Mesenteric fat pad (tissue), 1 donor: ENCODE measurements at places on chromosomes 2 and 18.

GRCh38 chr2:28286678-28287077 lies 106.0 kb upstream of the FOSL2 start:
- no peak for DNase-seq

DNA sequence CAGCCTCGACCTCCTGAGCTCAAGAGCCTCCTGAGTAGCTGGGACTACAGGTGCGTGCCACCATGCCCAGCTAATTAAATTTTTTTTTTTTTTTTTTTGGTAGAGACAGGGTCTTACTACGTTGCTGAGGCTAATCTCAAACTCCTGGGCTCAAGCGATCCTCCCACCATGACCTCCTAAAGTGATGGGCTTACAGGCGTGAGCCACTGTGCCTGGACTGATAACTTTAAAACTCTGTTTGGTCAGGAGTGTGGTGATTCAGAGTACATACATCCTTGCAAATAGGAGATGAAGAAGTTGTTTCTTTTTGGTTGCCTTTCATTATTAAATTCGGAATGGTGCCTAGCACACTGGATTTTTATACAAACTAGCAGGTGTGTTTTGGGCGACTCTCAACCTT lies 73.0 kb downstream of the LTBP1 start:
- DNase-seq = no peak

- no peak for DNase-seq
Measured at GRCh38 chr2:209553913-209554312, 130.1 kb downstream of the MAP2 start.

- DNase-seq = no peak
Measured at GRCh38 chr2:48531141-48531648, 1.2 kb downstream of the STON1 start.

DNA sequence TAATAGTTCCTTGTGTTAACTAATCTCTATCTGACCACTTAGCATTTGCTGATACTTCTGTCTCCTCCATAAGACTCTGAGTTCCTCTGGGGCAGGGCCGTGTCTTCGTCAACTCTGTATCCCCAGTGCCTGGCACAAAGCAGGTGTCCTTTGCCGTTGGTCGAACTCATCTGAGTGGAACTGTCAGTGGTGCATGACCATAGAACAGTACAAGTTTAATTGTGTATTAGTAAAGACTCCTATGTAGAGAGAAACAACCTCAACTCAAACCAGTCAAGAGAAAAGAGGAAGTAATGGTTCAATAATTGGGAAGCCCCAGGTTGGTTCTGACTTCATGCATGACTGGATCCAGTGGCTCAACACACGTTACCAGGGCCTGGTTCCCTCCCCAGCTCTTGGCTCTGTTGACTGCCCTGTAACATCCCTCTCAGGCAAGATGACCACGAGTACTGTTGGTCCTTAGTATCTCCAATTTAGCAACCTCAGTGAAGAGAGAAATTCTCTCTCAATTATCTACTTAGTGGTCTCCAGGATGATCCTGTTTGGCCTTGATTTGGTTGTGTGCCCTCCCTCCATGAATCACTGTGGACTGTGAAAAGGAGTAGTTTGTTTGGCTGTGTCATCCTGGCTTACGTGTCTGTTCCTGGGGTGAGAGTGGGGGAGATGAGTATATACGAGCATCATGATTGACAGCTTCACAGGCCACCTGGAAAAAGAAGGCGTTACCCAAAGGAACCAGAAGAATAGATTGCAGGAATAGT lies 58.5 kb upstream of the MSH6 start:
- DNase-seq = no peak

DNA sequence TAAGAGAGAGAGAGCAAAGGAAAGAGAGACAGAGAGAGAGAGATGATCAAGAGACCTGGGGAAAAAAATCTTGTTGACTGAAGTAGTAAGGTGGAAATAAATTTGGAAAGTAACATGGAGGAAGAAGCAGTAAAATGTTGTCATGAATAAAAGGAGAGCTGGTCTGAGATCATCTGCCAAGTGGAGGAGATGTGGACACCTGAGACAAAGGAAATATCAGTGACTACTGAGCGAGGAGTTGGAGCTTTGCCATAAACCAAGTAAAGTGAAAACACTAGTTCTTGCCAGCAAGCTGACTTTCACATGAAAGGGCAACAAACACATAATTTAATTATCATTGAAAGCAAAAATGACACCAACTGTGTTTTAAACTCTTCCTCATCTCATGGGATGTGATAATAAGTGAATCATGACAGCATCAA lies 49.0 kb upstream of the DSG1 start:
- DNase-seq = no peak

GRCh38 chr2:179859523-179859922 lies 1.9 kb downstream of the ZNF385B start:
- DNase-seq = no peak

DNA sequence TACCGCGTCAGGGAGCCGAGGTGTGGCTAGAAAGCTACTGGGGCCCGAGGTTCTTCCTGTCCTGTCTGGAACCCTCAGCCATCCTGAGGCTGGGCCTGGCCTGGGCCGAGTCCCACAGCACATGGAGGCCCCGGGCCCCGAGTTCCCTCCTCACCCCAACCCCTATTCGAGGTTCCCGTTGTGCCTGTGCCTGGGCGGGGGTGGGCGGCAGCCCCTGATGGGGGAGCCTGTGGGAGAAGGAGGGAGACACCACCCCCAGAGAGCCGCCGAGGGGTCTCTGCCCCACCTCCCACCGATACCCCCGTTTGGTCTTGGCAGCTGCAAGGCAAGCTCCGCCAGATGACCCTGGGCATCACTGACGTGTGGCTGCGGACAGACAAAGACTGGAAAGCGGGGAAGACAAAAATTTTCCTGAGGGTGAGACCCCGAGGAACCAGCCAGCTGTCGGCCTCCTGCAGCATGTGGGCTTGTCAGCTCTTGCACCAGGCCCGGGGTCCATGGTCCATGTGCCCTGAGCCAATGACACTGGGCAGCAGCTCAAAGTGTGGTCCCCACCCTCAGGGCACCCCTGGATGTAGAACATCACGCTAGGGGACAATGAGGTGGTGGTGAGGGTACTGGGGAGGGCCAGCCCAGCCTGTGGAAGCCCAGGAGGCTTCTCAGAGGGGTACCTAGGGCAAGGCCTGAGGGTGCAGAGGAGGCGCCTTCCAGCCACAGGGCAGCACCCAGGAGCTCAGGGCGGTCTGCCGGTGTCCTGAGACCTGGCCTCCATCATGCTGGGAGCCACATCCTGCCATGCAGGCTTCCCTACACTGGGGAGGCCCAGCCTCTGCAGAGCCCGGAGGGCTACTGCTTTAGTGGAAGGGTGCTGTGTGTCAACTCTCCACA lies 52.5 kb upstream of the GPR17 start:
- peak; percentile 88 for DNase-seq

DNA sequence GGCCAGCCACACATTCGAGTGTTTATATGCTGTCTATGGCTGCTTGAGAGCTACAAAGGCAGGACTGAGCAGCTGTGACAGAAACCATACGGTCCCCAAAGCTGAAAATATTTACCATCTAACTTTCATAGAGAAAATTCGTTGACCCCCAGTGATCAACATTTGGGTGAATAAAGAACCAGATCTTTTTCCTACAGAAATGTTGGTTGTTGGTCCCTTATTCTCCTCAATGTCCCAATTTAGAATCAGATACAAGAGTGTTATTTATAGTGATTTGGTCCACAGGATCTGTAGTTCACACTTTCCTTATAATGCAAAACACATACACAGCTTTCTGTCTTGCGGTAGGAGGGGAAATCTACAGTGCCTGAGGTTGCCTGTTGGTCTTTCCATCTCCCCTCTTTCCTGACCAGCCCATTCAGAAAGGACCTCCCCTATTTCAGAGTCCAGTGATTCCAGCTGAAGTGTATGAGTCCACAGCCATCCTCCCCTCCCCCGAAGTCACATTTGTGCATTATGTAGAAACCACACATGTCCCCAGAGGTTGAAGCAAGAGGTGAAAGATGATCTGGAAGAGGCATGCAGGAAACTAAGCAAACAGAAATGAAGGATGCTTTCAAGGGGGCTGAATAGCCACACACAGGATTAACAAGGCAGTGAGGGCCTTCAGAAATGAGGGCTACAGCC lies 61.9 kb downstream of the SPRED2 start:
- DNase-seq = no peak

- DNase-seq = no peak
Measured at GRCh38 chr18:75638223-75638775, 210.8 kb upstream of the SMIM21 start.

DNA sequence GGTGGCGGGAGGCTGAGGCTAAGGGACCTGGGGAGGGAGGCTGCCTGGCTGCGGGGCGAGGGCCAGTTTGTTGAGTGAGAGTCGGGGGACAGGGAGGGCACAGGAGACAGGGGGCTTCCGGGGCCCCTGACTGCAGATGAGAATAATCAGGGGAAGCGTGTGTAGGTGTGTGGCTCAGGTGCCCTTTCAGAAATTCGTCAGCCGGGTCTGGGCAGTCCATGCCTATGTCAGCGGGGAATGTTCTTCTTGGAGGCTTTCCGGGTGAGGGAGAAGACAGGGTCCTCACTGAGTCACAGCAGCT lies 52.3 kb upstream of the OTOF start:
- peak; percentile 69 for DNase-seq

- no peak for DNase-seq
Measured at GRCh38 chr2:165410276-165410675, 59.2 kb upstream of the CSRNP3 start.

DNA sequence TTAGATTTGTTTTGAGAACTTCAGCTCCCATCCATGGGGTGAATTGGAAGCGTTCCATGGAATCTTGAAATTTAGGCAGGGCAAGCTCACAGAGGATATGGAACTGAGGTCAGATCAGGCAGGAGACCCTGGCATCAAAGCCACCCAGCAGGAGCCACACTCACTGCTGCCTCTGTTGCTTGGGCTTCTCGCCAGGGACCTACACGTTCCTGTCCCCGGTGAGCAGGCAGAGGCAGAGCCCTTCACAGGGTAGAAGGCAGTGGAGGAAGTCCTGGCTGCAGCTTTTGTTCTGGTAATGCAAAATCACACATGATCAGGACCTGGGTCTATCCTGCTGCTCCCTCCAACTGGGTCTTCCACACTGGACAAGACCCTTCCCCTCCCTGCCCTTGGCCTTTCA lies 42.1 kb downstream of the CAPN13 start:
- DNase-seq = peak; percentile 47

GRCh38 chr2:26629751-26630150 lies 11.4 kb downstream of the CIB4 start:
- DNase-seq = no peak

- no peak for DNase-seq
Measured at GRCh38 chr2:214515111-214515510, 104.3 kb downstream of the VWC2L start.

- DNase-seq = no peak
Measured at GRCh38 chr2:98378901-98379300, 32.6 kb downstream of the CNGA3 start.

DNA sequence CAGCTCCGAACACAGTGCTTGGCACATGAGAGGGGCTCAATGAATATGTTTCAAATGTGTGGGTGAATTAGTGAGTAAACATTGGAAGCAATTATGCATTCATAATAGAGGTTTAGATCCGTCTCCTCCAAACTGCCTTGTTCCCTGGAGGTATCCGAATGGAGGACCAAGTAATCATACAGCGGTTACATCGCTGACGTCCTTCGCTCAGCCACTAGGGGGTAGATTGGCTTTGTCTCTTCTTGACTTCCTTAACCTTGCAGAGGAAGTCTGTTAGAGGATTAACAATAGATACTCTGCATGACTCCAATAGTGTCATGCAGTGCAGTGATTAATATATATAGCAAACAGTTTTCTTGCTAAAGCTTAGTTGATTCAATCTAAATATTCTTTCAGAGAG lies 517.0 kb downstream of the PTPRM start:
- no peak for DNase-seq

DNA sequence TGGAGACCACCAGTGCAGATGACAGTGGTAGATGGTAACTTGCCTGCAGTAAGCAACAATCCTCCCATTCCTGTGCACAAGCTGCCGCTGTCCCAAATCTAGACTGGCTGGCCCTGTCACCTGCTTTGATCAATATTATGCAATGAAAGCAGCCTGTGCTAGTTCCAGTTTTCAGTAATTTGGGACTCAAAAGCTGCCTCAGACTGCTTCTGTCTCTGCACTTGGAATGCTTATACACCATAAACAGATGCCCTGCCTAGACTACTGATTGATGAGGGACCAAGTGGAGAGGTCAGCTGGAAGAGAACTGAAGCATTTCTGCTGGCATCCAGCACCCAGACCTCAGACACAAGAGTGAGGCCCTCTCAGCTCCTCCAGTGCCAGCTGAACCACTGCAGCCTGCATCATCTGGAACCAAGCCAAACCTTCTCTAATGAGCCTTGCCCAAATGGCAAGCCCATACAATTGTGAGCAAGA lies 24.9 kb downstream of the CCBE1 start:
- DNase-seq = no peak

- DNase-seq = no peak
Measured at GRCh38 chr2:161136696-161137324, 23.4 kb upstream of the TANK start.

DNA sequence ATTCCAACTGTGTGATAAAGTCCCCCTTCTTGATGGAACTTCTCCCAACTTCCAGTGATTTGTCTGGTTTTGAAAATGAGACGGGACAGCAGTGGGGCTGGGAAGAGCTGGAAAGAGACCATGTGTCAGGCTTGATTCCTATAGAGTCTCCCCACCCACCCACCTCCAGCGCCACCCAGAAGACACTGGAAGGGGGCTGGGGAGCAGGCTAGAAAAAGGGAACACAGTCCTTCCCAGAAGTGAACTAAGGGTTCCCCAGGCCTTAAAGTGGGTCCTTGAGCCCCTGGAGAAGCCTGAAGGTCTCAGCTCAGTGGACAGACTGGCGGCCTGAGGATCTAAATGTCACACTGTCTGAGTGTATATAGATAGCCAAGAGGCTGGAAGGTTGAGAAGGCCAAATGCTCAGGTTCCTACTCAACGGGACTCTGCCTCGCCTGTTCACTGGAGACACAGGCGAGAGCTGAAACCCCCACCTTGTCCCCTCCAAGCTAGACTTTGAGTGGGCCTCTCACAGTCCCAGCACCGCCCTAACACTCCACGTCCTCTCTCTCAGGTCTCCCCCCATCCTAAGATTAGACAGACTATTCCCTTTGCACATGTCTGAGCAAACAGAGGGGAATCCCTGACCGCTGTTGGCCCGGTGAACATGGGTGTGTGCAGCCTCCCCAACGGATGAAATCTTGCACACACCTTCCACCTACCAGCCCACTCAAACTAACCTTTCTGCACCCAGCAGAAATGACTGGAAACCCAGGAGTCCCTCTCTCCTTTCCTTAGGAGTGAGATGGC lies 1.6 kb downstream of the PKDCC start:
- no peak for DNase-seq

DNA sequence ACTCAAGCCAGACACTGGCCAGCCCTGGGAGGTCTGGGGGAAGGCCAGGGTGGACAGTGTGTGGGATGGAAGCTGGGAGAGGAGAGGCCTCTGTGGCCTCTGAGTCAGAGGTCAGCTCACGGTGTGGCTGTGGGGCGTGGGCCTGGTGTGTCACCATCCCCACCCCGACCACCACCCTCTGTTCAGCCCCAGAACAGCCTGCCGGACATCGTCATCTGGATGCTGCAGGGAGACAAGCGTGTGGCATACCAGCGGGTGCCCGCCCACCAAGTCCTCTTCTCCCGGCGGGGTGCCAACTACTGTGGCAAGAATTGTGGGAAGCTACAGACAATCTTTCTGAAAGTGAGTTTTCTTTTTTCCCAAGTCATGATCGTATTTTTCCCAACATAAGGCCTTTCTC lies 110.5 kb downstream of the DYSF start:
- DNase-seq = no peak

- DNase-seq = no peak
Measured at GRCh38 chr18:59742325-59743111, 45.3 kb upstream of the CCBE1 start.
